Calu3 (cell line): ENCODE measurements at places on chromosomes 1 and 21.

DNA sequence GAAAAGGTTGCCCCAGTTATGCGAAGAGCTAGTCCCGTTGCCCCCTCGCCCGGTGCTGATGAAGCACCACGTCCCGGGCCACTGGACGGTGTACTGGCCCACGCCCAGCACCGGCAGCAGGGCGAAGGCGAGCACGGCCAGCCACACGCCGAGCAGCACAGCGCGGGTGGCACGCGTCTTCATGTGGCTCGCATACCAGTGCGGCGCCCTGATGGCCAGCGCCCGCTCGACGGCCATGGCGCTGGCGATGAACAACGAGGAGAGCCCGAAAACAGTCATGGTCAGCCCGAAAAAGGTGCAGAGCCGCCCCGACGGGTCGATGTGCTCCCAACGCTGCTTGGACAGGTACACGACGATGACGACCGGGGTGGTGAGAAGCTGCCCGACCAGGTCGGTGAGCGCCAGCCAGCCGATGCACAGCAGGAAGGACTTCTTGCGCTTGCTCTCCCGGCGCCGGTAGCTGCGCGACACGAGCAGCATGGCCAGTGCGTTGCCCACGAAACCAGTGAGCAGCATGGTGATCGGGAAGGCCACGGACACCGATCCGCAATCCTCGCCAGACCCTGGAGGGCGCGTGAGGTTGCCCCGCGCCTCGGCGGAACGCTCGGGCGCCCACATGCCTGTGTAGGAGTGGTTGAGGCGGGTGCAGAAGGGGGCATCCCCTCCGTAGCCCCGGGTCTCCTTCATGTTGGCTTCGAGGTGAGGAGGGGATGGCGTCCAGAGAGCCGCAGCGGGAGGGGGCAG is 553 bp downstream of the PTGER3 start:
- peak; percentile 16 for DNase-seq

- DNase-seq = no peak
These were observed 67.0 kb upstream of the DIRAS3 start for GRCh38 chr1:68117416-68117815.

DNA sequence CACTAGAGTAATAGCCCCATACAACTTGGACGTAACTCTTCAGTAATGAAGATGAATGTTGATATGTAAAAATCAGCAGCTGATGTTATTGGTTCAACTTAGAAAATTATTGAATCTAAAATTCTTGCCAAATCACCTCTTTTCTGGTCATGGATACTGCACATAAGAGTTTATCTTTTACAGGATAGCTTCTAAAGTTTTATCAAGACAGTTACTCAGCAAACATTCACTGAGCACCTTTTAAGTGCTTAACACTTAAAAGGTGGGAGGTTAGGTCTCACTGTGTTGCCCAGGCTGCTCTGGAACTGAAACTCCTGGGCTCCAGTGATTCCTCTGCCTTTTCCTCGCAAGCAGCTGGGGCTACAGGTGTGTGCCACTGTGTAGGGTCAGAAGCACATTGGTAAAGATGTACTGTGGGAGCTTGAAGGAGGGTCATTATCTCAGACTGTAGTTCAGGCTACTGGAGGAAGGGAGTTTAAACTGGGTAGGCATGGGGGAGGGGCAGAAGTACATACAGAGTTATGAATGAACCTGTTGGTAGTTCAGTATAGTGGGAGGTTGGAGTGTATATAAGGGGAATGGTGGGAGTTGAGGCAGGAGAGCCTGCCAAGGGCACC is 2.0 kb downstream of the MPZL1 start:
- no peak for DNase-seq

DNA sequence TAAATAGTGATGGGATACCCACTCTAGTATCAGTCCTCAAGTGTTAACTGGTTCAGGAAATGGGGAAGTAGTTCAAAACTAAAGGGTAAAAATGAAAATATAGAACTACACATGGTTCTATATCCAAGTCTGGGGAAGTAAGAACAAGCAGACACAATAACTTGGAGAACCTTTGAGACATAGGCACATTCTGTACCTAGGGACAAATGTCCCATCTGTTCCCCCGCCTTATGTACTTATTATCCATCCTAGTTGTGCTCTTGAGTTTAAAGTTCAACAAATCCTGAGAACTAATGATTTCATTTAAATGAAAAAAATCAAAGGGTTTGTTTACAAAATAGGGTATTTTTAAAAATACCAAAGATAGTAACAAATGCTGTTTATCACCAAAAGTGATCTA is 32.5 kb downstream of the WNT2B start:
- no peak for DNase-seq

GRCh38 chr1:222096476-222096772 is 354.5 kb upstream of the DUSP10 start:
- DNase-seq = no peak

DNA sequence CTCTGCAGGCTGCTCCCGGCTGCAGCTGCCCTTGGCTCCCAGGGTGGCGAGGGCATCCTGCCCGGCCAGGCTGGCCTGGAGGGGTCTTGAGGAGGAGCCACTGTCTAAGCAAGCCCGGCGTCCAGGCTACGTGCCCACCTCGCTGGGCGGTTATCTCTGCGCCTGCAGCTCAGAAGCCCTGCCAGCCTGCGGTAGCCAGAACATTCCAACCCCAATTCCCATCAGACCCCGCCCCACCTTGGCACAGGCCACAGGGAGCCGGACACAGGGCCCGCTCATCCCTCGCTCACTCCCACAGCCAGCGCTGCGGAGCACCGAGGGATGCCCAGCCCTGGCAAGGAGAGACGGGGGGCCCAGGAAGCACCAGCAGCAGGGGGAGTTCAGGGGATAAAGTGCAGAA is 53.9 kb downstream of the MEGF6 start:
- DNase-seq = no peak

GRCh38 chr1:171173069-171173468 is 12.0 kb upstream of the FMO2 start:
- DNase-seq = no peak

- DNase-seq = no peak
These were observed 174.5 kb upstream of the PLXNA2 start for GRCh38 chr1:208418667-208419066.

GRCh38 chr1:33429856-33430691 is 821 bp downstream of the PHC2 start:
- peak; percentile 73 for DNase-seq

DNA sequence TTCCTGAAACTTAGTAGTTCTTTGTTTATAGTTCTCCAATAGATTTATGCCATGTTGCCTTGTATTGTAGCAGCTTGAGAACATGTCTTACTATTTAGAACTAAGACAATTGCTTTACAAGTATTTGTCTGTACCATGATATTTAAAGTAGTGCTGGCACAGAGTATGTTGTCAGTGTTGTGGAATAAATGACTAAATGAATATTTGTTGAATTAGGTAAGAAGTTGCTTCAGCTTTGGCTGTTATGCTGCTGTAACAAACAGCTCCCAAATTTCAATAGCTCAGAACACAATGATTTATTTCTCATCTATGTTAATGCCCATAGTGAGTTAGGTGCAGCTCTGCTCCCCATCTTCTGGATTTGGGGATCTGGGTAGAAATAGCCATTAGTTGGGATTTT is 90.2 kb upstream of the VCAM1 start:
- no peak for DNase-seq

DNA sequence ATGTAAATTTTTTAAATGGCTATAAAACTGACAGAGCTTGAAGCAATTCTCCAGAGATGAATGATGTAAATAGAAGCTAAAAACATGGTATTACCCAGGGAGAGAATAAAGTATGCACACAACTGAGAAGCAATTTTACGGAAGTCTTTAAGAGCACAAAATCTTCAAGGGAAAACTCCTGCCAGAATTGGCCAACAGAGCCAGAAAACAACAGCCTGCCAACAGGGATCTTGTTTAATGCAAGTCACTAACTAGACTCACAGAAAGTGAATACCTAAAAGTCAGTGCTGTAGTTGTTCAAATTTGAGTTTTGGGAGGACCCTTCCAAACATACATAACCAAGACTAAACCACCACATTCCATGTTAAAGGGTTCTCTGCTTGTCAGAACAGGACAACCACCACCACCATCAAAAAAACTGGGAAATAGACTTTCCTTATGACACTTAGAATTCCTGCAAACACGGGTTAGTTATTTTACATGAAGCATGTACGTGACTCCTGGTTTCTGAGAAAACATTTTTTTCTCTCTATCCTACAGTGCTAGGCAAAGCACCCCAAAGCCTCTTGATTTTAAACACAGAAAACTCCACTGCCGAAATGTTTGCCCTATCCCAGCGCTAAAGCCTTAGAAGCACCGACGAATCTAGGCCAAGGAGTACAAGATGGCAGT is 1.6 kb downstream of the EPS15 start:
- no peak for DNase-seq

DNA sequence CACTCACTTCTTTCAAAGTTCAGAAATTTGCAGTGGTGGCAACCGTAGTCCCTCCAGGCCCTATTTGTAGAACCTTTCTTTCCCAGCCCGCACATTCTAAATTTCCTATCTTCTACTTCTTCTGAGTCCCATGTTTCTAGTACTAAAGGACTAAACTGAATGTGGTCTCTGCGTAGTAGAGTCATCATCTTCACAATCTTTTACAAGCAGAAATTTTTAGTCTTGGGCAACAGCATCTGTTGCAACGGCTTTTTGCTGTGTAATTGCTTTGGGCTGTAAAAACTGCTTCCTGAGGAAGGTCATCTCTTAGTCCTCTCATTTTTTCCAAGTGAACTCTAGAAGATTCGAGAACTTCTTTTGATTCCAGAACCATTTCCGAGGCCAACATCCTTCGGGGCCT is 23.9 kb downstream of the VAV3 start:
- DNase-seq = no peak

DNA sequence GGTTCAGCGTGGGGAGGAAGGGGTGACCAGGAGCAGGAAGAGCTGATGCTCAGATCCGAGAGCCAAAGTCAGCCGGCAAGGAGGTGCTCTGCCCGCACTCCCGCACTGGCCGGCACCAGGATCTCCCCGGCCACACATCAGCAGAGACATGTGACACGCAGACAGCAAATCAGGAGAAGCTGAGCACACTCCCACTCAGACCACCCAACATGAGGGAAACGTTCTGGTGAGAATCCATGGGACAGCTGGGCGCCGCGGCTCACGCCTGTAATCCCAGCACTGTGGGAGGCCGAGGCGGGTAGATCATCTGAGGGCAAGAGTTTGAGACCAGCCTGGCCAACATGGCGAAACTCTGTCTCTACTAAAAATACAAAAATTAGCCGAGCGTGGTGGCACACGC is 18.6 kb upstream of the PTTG1IP start:
- no peak for DNase-seq

GRCh38 chr1:170910273-170910672 is 25.1 kb upstream of the MROH9 start:
- DNase-seq = no peak

GRCh38 chr1:207397525-207397926 is 56.6 kb upstream of the CR2 start:
- DNase-seq = no peak

GRCh38 chr1:158471920-158472319 is at the start of gene OR10R2:
Gene OR10R2, plus strand, starts transcription at chr1:158472220. Its CDS starts 106 bp downstream, at chr1:158472326.
- no peak for DNase-seq

DNA sequence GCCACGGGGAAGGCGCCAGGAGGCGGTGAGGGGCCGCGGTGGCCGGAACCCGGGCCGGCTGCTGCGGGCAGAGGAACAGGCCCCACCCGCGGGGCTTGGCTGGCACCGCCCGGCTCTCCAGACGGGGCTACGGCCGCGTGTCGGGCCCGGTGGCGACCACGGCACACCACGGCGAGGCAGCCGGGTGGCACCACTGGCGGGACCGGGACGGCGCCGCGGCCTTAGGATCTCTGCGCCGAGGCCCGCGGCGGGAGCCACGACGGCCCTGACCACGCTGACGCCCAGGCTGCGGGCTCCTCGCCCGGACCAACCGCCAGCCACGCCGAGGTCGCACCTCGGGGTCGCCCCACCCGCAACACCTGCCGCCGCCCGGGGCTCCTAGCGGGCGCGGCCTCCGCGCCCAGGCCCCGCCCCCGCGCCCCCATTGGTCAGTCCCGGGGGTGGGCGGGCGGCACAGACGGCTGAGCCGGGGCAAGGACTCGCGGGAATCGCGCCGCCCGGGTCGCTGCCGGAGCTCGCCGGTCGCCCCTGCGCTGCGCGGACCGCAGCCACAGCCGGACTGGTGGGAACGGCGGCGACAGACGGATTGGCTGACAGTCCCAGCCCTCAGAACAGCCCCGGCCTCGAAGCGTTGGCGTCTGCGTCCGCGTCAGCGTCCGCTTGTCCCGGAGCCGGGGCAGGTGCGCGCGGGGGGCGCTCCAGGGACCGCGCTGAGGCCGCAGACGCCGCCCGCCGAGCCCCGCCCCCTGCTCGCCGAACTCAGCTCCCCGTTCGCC is at the start of gene BMP8A:
Gene BMP8A (plus strand): TSS at position 491 of the 776 bp plus-strand sequence. CDS start 356 bp downstream, outside the sequence.
- peak; percentile 85 for DNase-seq

DNA sequence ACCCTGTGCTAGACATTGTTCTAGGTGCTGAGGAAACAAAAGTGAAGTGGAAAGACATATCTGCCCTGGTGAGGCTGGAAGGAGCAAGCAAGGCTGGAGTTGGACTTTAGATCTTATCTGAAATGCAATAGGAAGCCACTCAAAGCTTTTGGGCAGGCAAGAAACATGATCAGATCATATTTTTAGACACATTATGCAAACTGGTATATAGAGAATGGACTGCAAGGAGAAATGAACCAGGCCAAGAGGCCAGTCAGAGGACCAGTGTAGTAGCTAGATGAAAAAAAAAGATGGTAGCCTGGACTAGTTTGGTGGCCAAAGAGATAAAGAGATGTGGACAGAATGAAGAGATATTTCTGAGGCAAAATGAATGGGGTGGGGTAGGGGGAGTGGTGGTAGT is 46.3 kb downstream of the CCN1 start:
- DNase-seq = no peak
